G401 (cell line): ENCODE measurements at places on chromosomes 3 and 15.

- DNase-seq = no peak
Observed at GRCh38 chr3:156456771-156457224, 98.1 kb downstream of the SSR3 start.

DNA sequence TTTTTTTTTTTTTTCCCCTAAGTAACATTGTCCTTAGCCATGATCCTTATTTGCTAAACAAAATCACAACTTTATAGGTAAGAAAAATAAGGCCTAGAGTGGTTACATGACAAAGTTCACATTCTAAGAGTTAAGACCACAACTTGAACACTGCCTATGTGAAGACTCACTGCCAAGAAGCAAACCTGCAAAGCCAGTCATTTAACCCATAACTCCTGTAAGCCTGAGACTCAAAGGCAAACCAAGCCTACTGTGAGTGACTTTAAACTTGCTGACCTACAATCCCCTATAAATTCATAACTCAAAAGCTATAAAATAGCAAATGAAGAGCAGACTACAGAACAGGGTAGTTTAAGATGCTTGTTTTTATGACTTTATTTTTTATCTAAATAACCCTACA lies 12.9 kb upstream of the ANKRD28 start:
- no peak for DNase-seq

DNA sequence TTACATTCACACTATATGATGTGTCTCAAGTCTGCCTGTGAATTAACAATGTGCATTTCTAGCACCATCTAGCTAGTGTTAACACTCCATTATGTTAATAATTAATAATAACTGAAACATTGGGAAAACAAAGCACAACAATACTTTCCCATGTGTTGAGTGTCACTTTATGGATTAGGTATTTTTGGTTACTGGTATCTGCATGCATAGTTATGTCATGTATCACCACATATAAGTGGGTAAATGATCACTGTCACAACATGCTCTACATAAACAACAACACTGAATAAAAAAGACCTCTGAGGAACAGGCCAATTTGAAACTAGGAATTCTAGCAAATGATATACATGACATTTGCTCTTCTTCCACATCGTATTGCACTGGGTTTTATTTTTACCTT lies 74.7 kb downstream of the MLH1 start:
- no peak for DNase-seq

- no peak for DNase-seq
Observed at GRCh38 chr3:101144105-101144504, 150.9 kb upstream of the ABI3BP start.

GRCh38 chr15:51405693-51406523 lies 64.5 kb downstream of the GLDN start:
- no peak for DNase-seq

GRCh38 chr3:13496879-13497278 lies 16.8 kb downstream of the HDAC11 start:
- DNase-seq = no peak

GRCh38 chr15:35127717-35128116 lies 42.6 kb upstream of the NANOGP8 start:
- DNase-seq = no peak

DNA sequence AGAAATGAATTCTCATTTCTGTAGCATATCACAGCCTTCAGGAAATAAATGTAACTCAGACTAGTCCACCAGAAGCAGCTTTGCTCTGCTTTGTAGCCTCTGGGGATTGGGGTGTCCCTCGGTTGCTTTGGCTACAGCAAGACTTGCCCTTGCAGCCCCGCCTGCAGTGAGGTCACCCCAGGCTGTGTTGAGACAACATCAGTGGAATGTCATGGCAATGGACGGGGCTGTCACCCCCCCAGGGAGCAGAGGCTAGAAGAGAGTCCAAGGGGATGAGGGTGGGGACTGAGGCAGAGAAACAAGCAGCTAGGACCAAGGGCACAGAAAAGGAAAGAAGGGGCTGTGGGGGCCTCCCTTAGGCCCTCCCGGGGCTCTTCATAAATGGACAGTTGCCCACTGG lies 854 bp downstream of the CLEC3B start:
- no peak for DNase-seq

GRCh38 chr3:188523291-188523690 lies 369.3 kb downstream of the LPP start:
- no peak for DNase-seq
